ENCODE measurements at places on chromosomes 3 and 15.

GRCh38 chr3:127714125-127714571 lies 41.4 kb downstream of the ABTB1 start:
- DNase-seq: no peak

DNA sequence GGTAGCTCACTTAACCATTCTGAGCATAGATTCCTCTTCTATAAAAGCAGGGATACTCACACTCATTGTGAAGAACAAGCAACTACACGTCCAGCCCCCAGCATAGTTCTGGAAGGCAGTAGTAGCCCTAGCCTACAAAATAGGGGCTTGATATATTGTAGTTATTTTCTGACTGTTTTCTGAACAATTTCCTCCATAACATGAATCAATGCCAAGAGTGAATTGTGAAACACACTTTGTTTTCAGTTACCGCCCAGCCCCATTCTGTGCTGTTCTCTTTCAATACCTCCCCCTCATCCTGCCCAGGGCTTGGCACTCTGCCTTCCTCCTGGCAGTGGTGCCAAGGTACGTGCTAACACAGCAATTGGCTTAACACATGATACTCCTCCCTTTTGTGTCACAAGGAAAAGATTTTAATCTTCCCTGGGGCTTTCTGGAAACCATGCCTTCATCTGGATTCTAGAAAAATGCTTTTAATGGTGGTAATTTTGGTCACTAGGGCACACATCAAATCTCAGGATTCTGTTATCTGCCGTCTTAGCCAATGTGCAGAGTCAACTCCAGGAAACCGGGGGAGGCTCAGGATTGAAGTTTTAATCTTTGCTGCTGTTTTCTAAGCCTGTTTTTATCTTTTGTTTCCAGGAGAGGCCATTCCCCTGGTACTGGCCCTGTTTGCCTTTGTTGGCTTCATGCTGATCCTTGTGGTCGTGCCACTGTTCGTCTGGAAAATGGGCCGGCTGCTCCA lies 37.2 kb downstream of the IL20RB start:
- no peak for DNase-seq

DNA sequence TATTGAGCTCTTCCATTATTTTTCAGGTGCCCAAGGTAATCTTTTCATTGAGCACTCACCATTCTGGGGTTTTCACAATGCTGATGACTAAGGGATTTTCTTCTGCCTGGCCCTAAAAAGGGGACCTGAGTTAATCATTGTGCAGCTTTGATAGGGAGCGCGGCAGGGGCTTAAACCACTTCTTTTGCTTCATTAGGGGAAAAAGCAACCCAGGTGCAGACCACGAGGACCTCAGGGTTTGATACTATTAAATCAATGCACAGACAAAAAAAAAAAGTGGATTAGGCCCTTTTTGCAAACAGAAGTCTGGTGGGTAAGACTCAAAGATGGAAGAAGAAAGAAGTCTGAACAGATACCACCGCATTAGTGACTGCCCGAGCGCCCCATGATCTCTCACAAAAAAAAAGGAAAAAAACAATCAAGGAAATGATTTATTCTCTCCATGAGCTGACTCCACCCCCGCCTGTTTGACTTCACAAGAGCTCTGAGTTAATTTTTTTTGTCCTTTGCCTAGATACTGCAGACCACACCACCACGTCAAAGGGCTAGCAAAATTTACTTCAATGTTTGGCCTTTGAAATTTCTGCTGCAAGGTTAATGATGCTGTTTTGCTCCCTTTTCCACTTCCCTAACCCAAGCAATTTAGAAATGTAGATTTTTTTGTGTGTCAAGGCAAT lies 78.0 kb upstream of the FEZF2 start:
- no peak for DNase-seq

GRCh38 chr3:6809349-6809748 lies 51.6 kb upstream of the GRM7 start:
- no peak for DNase-seq

GRCh38 chr3:46903341-46904302 lies 26.1 kb downstream of the PTH1R start:
- no peak for DNase-seq

- DNase-seq: no peak
These were observed 50.1 kb downstream of the UMPS start for GRCh38 chr3:124780356-124780755.

DNA sequence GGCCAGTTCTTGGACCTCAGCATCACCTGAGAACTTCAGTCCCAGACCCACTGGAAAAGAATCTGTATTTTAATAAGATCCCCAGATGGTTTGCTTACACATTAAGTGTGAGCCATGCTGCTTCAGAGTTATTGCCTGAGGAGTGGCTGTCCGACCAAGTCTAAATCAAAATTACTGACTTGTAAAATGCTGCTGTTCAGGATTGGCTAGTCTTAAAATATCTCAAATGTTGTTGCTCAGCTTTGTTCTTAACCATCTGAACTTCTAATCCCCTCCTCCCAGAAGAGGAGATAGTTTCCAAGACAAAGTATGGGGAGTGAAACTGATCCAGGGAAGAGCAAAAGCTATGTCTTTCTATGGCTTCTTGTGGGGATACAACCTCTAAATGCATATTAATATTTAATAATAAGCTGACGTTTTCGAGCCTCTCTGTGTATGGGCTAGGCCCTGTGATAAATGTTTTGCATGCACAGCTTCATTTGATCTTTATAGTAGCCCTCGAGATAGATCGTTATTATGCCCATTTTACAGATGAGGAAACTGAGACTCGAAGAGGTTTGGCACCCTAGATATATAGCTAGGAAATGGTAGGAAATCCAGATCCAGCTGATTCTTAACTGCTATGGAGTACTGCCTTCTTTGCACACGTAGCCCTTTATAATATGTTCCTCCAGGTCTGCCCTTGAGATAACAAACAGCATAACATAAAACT lies 52.2 kb downstream of the DNASE1L3 start:
- no peak for DNase-seq

DNA sequence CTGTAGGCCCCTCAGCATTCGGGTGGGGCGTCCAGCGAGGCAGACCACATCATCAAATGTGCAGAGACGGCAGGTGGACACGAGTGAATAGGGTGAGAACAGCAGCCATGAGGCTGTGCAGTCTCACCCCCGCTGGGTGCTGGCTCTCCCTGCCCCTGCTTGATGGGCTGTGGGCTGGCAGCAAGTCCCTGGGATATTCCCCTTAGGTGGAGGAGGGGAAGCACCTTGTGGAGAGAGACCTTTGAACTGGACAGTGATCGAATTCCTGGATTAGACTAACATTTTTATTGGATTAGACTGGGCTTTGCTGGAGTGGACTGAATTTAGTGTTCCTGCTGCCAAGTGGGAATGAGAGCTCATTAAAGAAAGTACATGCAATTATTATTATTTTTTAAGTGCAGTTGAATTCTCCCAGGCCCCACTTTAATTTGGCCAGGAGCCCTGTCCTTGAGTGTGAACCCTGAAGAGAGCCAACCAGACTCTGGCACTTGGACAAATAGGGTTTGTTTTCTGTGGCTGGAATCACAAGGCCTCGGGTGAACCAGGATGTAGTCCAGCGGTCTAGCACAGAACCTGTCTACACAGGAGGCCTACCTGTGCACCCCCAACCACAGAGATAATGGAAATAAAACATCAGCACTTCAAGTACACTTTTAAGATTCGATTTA lies 193.1 kb downstream of the ABHD5 start:
- no peak for DNase-seq

DNA sequence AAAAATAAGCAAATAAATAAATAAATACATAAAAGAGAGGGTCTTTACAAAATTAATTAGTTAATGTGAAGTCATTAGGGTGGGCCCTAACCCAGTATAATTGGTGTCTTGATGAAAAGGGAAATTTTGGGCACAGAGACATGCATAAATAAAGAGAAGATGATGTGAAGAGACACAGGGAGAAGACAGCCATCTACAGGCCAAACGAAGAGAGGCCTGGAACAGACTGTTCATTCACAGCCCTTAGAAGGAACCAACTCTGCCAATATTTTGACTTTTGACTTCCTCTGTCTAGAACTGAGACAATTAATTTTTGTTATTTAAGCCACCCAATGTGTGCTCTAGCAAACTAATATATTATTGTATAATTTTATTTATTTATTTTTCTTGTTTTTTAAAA lies 29.6 kb upstream of the SELENOK start:
- DNase-seq: no peak

GRCh38 chr15:91624353-91624968 lies 229.0 kb upstream of the SLCO3A1 start:
- no peak for DNase-seq

GRCh38 chr15:66785637-66786036 lies 83.6 kb downstream of the SMAD6 start:
- DNase-seq: no peak

DNA sequence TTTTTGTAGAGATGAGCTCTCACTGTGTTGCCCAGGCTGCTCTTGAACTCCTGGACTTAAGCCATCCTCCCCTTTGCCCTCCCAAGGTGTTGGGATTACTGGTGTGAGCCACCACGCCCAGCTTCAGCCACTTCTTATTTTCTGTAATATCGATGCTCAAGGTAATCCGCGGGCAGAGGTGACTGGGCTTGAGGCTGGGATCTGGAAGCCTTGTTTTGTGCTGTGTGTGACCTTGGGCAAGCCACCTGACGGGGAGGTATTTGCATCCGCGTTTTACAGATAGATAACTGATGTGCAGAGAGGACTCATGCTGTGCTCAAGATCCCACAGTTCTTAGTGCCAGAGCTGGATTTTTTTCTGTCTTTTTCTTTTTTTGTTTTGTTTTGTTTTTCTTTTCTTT lies 27.8 kb upstream of the SEMA4B start:
- DNase-seq: no peak

DNA sequence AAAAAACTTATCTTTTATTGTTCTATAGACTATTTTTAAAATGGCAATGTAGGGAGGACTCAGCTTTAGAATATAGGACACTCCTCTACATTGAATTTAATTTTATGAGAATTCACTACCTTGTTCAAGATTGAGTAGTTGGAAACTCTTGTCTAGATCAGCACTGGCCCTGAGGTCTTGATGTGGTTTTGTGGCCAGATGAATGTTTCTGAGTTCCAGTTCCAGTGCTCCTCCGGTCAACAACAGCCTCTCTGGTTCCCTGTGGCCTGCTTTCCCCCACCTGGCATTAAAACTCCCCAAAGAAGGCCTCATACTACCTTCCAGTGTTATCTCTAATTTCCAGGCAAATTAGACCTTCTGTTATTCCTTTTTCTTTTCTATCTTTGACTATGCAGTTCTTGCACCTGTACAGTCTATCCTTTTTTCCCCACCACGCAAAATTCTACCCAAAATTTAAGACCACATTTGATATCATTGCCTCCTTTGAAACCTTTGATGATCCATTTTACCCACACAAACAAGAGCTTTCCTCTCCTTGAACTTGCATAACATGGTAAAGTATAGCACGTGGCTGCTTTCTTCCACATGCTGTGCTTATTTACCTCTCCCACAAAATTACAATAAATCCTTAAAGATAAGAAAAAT lies 9.6 kb upstream of the ANP32A start:
- no peak for DNase-seq

GRCh38 chr3:195698647-195699387 lies 22.0 kb upstream of the MUC20 start:
- DNase-seq: no peak

GRCh38 chr3:33186524-33187367 lies 31.9 kb downstream of the SUSD5 start:
- no peak for DNase-seq

DNA sequence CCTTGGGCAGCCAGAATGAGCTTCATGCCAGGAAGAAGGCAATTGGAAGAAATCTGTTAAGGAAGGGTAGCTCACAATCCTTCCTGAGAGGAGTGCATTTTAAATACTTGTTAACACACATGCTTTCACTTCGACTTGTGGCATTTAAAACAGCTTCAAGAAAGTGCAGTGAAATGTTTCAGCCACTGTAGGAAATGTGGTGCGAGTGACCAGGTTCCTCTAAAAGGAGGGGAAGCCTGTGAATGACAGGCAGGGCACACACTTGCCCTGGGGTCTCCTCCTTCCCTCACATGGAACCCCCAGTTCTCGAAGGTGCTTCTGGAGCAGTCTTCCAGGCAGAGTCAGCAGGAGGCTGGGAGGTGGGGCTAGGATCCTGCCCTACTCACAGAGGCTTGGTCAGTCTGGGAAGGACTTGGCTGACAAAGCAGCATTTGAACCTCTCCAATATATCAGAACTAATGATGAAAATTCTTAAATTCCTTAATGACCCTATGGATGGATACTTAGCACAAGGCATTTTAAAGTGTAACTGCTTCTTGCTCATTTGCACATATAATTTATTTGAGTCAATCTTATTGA lies 358.6 kb downstream of the CHST2 start:
- no peak for DNase-seq

DNA sequence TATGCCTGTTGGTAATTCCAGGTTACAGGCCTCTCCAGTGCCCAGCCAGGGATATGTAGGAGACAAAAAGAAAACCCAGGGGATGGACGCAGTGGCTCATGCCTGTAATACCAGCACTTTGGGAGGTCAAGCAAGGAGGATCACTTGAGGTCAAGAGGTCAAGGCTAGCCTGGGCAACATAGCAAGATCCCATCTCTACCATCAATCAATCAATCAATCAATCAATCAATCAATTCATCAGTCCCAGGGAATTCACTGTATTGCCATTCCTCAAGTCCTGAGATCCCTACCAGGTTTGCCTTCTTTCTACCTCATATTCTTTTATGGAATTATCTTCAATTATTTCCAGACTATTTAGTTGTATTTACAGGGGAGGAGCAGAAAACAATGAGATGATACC lies 82.2 kb downstream of the DHX30 start:
- DNase-seq: no peak

- DNase-seq: no peak
These were observed 67.8 kb upstream of the ICE2 start for GRCh38 chr15:60546744-60547143.

- no peak for DNase-seq
These were observed 87.4 kb downstream of the TRIM42 start for GRCh38 chr3:140765246-140765645.

GRCh38 chr3:24495326-24495994 lies 810 bp upstream of the THRB start:
- no peak for DNase-seq

GRCh38 chr3:119420196-119420595 lies 43.2 kb downstream of the TMEM39A start:
- no peak for DNase-seq

DNA sequence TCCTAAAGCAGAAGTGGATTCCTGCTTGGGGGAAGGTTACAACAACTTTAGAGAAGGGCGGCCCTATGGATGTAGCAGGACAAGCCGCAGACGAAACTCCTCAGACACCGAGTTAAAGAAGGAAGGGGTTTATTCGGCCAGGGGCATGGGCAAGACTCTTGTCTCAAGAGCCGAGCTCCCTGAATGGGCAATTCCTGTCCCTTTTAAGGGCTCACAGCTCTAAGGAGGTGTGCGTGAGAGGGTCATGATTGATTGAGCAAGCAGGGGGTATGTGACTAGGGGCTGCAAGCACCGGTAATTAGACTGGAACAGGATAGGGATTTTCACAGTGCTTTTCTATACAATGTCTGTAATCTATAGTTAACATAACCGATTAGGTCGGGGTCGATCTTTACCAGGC lies 879 bp upstream of the PDHB start:
- DNase-seq: no peak

- no peak for DNase-seq
These were observed 110.8 kb downstream of the TIGIT start for GRCh38 chr3:114404590-114404989.

Data from GM12864 (cell line).